GM06990 (cell line): ENCODE measurements at places on chromosomes 2 and 18.

DNA sequence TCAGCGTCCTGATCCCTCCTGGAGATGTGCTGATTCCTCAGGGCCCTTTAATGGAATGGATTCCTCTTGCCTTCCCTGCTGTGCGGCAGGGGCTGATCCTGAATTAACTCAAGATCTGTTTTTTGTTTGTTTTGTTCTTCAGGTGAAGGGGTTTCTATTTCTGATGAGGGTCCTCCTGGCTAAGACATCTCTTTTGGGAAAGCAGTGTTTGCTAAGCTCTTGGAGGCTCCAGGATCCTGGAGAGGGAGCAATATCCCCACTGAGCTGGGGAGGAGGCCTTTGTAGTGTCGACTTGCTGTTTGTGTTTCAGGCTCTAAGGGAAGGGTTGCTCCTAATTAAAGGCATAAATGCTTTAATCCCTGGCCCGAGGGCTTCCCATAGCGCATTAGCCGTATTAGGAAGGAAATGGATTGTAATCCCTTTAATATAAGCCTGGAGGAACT lies 65.3 kb upstream of the FOXI3 start:
- DNase-seq: no peak

GRCh38 chr2:14743861-14744260 lies 111.3 kb downstream of the LRATD1 start:
- DNase-seq: no peak

DNA sequence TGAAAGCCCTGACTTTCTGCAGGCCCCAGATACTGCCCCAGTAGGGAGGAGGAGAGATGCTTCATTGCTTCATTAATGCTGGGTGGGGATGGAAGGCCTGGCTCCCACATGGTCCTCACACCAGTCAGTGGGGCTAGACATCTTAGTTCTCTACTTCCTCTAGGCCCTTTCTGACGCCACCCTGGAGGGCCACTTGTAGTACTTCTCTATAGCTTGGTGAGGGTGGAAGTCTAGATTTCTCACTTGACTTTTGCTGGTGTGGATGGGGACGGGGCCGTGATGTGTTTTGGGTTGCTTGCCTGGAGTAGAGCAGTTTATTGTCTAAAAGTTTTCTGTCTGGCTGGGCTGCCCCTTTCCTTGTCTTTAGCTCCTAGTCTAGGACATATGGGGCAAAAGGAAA lies 18.7 kb downstream of the MERTK start:
- DNase-seq: no peak

GRCh38 chr2:128577141-128577930 lies 258.7 kb upstream of the HS6ST1 start:
- DNase-seq: no peak

DNA sequence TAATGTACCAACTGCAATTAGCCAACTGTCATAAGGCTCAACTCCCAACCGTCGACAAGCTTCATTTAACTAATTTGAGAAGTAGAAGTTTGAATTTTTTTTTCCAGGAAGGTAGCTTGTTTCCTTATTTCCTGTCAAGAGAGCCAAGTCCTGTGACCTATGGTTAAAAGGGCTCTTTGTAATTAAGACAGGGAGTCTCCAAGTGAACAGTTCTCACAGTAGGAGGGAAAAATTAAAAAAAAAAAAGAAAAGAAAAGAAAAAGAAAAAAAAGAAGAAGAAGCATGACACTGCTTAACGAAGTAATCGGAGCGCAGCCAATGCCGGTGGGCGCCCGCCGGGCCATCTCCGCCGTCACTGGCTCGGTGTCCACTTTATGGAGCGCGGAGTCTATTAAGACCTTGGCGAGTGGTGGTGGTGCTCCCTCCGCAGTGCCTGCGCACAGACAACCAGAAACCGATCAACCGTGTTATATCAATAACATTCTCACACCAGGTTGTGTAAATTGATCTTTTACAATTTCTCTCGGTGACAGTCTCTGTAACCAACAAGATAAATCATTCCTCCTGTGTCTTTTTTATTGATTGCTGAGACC lies 197.2 kb upstream of the POU3F3 start:
- no peak for DNase-seq

DNA sequence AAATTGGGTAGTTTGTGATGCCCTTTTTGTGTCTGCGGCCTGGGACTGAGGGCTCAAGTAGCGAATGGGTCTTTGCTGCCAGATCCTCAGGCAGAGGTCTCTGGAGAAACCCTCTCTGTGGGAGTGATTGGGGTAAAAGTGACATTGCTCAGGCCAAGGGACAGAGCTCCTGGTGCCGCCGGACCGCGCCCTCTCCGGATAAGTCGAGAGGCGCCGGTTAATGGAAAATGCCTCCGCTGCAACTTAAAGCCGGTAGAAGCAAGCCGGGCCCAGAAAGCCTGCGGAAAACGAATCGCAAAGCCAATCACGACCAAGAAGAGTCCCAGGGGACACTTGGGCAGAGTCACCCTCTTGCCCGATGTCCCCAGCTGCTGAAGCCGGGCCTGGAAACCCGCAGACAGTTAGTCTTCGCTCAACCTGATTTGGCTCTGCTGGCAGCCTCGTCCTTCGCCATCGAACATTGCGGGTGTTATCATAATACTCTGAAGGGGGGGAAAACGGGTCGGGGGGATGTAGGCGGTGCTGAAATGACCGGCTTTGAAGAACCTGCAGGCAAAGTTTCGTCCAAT lies 352 bp upstream of the HOXD12 start:
- no peak for DNase-seq

- DNase-seq: no peak
These were observed 72.1 kb upstream of the ARL5A start for GRCh38 chr2:151900331-151900730.

DNA sequence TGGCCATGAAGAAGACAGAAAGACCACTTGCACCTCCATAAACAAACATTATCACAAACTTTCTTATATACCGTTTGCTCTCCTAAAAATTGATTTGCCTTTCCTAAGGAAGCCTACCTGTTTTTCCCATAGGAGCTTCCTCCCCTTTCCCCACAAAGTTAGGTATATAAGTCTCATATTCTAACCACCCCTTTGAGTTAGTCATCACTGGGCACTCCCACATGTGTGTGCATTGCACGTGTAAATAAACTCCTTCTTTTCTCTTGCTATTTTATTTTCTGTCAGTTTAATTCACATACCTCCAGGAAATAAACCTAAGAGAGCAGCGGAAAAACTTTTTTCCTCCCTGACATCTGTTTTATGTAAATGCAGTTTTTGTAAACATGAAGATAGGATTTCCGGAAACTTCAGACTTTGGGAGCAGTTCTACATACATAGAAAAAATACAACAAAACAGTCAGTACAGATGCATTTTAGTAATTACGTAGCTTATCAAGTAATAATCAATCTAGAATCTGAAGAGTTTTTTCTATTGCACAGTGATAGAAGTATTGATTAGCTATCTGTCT lies 46.6 kb downstream of the PLCL1 start:
- DNase-seq: no peak
